ENCODE measurements at places on chromosomes 4 and X. TPM values are rescaled to one million over a fixed set of nuclear protein-coding genes. Genes with fewer than 3 reads are reported as not detected.
A peak's percentile ranks its signal among the peaks of the same experiment; 100 is the strongest.

DNA sequence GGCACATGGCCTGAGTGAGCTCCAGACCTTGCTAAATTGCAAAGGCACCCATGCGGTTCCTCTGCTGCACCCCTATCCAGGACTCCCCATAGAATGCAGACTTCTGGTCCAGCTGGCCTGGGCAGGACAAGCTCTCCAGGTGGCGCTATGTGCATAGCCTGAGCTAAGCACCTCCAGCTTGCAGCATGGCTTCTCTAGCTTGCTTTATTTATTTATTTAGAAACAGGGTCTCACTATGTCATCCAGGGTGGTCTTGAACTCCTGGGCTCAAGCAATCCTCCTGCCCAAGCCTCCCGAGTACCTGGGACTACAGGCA, 5.5 kb upstream of the WFS1 start:
- DNase-seq, result no peak

- no peak for DNase-seq
These were observed 2.0 kb downstream of the ERCC6L start for GRCh38 chrX:72236841-72237240.

- DNase-seq, result peak; percentile 31
These were observed 117.4 kb upstream of the LIMCH1 start for GRCh38 chr4:41420541-41420940.

- peak; percentile 8 for DNase-seq
These were observed 97.9 kb downstream of the ADRA2C start for GRCh38 chr4:3863841-3864741.

DNA sequence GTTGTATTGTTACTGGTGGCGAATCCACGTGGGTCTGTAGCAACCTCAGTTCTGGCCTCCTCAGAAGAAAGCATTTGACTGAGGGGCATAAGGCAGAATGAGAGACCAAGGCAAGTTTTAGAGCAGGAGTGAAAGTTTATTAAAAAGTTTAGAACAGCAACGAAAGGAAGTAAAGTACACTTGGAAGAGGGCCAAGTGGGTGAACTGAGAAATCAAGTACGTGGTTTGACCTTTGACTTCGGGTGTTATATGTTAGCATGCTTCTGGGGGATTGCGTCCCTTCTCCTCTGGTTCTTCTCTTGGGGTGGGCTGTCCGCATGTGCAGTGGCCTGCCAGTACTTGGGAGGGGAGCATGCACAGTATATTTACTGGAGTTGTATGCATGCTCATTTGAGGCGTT, 232.7 kb upstream of the GATB start:
- no peak for DNase-seq

DNA sequence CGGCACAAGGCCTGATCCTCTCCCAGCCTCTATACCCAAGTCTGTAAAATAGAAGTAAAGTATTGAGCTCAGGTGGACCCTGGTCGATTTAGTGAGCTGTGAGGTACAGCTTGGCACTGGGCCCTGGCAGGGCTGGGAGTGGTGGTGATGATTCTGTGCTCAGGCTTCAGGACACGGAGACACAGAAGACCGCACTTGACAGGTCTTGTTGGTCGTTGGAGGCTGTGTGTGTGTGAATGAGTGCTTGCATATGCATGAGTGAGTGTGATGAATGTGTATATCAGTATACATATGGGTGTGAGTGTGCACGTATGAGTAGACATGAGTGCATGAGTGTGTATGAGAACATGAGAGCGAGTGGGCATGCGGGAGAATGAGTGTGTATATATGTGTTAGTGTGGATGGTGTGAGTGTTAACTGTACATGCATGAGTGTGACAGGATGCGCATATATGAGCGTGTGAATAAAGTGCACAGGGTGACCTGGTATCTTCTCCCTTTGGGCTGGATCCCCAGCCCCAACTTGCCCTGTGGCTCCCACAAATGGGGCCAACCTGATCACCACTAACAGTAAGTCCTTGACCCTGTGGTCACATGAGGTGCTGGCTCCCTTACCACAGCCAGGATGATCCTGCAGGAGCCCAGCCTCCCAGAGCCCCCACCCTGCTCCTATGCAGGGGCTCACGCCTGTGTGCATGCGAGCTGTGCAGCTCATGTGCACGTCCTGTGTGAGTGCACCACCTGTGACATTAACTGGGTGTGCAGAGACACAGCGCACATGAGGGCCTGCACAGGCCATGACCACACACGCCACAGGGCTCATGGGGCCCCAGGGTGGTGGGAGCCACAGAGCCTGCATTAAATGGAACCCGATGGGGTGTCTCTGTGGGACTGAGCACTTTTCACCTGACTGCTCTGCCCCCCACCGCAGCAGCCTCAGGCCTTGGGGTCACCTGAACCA, 20.8 kb downstream of the SH3BP2 start:
- DNase-seq, result no peak

The PDE6B gene
- not detected for total RNA-seq

The ADAM29 gene
- not detected for total RNA-seq

The USP11 gene
- 30.6 TPM for total RNA-seq

The GNRHR gene
- total RNA-seq, result not detected

The REPS2 gene
- total RNA-seq, result 4.5 TPM
